Nephron progenitor cell (in vitro differentiated cells): ENCODE measurements at places on chromosomes 5 and 9.

- no peak for DNase-seq
Observed at GRCh38 chr5:113446358-113446927, 11.7 kb upstream of the TSSK1B start.

DNA sequence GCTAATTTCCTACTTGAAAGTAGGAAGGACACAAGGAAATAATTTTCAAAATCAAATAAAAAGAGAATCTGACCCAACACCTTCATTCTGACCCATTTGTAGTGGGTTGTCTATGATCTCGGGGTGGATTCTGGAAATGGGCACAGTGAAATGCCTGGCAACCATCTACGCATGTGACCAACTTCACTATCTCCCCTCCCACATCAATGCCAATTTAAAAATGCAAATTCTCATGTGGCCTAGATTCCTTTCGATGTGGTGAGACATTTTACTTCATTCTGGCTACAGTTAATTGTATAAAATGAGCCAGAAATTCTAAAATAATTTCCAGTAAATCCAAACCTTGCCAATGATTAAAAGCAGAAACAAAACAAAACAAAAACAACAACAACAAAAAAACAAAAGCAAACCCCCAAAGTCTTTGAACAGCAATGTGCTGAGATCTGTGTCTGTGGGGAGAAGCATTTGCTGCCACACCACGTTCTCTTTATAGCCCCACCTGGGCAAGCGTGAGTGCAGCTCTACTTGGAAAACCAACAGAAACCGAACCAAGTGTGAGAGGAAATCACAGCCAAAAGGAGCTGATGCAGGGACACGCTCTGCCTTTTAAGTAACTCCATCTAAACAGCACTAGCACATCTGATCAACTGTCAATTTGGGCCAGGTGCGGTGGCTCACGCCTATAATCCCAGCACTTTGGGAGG lies 59.0 kb downstream of the USP20 start:
- no peak for DNase-seq

DNA sequence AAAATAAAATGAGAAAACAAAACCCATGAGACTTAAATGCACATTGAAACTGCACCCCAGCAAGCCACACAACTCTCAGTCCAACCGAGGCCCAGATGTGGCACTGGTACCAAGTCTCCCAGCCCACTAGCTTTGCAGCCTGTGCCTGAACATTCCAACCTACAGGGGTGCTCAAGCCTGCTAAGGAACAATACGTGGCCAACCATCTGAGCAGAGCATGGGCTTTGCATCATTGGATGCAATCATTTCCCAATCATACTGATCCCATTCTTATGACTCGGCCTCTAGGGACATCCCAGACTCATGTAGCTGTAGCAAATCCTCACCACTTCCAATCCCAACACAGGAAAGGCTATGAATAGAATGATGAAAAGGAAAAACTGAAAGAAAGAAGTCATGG lies 297.2 kb downstream of the SPOCK1 start:
- no peak for DNase-seq

DNA sequence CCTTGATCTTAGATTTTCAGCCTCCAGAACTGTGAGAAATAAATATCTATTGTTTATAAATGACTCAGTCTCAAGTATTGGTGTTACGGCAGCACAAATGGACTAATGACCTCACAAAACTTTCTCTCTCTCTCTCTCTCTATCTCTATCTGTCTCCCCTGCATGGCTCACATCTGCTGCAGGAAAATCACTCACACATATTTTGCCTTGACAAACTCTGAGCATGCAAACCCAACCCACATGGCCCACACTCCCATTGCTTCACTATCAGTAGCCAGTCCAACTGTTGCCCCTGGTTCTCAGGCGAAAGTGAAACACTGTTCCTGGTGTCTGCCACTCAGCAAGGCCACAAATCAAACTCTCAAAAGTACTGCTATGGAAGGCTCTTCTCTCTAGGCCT lies 66.4 kb upstream of the PIK3R1 start:
- no peak for DNase-seq

DNA sequence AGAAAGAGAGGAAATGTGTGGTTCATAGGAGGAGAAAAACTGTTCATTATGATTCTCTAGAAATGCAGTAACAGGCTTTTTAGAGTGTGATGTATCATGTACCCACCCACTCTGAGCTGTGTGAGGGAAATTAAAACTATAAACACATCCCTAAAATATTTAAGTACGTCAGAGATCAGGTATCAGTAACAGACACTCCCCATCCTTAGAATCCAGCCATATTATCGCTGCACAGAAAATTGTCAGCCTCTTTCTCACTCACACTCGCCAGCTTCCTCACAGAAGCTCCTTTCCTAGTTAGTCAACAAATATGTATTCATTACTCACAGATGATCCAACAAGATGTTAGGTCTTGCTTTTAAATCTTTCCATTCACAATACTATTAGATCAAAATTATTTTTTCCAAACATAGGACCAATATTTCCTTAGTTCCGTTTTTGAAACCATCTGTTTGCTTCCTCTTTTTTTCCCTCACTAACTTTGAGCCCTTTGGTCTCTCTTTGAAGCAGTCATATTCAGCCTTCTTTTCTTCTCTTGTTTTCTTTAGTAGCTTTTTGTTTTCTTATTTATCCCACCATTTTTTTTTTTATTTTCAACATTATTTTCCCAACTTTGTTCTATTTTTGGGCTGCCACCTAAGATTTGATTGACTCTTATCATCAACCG lies 13.6 kb upstream of the MAST4 start:
- DNase-seq = no peak

GRCh38 chr5:132182359-132183040 lies 45.2 kb downstream of the P4HA2 start:
- DNase-seq = no peak

DNA sequence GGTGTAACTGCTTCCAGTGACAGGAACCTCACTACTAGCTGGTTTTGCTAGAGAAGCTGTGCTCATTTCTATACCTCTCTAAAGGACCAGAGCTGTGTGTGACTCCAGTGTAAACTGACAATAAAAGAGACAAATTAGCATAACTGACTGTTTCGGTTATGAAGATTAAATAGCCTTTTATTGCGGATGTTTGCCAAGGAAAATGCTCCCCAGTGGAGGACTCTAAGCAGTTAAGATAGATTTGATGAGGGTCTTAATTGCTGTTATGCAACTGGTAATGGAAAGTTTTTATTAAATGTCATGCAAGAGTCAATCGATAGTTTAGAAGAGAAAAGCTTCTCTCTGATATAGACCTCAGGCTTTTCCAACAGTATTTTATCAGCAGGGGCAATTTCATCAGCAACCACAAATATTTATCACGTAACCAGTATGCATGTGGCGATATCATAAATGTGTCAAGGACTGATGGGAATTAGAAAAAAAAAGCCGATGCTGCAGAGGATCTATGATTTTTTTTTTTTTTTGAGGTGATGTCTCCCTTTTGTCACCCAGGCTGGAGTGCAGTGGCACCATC lies 275.2 kb upstream of the DMAC1 start:
- no peak for DNase-seq

DNA sequence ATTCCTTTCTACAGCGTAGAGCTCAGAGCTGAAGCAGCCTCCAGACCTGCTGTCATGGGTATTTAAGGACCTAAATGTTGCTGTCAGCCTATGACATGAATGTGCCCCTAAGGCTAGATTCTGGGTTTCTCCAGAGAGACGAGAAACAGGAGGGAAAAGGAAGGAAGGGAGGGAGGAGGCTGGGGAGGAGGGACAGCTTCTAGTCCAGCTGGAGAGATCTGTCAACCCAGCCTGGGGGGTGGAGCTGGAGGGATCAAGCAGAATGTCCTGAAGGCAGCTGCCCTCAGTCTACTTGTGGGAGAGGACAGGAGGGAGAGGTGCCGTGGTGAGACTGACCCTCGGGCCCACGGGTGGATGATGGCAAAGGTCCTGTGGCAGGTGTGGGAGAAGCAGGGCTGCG lies 1.1 kb upstream of the DBH start:
- no peak for DNase-seq

GRCh38 chr5:154647114-154647760 lies 107.9 kb upstream of the LARP1 start:
- peak; percentile 48 for DNase-seq

DNA sequence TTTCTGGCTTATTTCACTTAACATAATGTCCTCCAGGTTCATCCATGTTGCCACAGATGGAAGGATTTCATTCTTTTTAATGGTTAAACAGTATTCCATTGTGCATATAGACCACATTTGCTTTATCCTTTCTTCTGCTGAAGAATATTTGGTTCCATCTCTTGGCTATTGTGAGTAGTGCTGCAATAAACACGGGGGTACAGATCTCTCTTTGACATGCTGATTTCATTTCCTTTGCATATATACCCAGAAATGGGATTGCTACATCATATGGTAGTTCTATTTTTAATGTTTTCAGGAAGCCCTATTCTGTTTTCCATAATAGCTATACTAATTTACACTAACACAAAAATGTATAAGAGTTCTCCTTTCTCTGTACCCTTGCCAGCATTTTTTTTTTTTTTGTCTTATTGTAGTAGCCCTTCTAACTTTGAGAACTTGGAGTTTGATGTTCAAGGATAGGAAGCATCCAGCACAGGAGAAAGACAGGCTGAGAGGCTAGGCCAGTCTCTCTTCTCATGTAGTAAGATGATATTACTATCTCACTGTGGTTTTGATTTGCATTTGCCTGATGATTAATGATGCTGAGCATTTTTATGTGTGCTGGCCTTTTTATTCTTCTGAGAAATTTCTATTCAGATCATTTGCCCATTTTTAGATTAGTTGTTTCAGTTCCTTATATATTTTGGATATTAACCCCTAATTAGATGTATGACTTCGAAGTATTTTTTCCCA lies 592.2 kb upstream of the ZNF608 start:
- no peak for DNase-seq

- no peak for DNase-seq
Observed at GRCh38 chr5:64925123-64925522, 156.4 kb downstream of the CWC27 start.

DNA sequence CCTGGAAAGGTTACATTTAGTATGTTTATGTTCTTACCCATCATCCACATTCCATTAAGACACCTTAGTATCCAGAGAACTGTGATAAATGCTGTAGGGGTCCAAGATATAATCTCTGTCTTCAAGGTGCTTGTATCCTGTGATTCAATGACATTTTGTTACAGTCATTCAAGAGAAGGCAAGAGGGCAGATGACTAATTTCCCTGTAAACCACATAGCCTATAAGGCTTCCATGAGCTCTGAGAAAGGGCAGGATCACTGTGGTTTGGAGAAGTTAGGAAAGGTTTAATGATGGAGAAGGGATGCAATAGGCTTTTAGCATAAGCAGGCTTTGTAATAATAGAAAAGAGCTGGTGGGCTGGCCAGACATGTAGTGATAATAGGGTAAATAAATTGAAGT lies 40.0 kb downstream of the PAPPA start:
- no peak for DNase-seq

- no peak for DNase-seq
Observed at GRCh38 chr5:57493034-57493433, 10.4 kb upstream of the ACTBL2 start.

- no peak for DNase-seq
Observed at GRCh38 chr9:34267660-34268059, 61.4 kb downstream of the KIF24 start.

DNA sequence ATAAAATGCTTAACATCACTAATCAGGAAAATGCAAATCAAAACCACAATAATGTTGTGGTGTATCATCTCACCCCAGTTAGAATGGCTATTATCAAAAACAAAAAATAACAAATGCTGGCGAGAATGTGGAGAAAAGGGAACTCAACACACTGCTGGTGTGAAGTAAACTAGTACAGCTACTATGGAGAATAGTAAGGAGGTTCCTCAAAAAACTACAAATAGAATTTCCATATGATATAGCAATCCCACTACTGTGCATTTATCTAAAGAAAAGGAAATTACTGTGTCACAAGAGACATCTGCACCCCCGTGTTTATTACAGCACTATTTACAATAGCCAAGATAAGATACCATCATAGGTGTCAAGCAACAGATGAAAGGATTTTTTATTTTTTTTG lies 214.5 kb upstream of the RASA1 start:
- DNase-seq = no peak

- no peak for DNase-seq
Observed at GRCh38 chr9:73133022-73133651, 18.5 kb upstream of the ANXA1 start.

DNA sequence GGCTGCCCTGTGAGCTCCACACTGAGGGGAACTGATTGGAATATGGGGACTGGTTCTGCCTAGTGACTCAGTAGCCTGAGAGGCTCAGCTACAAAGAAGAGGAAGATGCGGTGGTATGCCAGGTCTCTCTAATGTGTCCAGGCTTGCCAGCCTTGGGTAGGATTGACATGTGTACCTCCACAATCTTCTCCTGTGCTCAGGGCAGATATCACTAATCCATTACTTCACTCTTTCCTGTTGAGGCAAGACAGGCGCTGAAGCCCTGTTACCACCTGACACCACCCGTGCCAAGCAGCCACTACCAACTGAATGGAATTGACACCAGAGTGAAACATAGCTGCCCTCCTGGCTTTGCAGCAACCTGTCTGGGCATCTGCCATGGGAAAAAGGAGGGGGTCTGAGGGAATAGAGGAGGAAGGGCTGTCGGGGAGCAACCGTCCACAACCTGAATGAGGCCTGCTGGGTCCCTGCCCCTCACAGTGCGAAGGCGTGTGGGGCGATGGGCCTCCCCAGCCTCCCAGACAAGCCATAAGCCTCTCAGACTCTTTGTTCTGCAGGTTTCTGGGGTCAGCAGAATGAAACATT lies 114.7 kb upstream of the CXCL14 start:
- no peak for DNase-seq

GRCh38 chr5:76025069-76025468 lies 58.1 kb upstream of the SV2C start:
- no peak for DNase-seq

- no peak for DNase-seq
Observed at GRCh38 chr9:19992556-19992955, 203.7 kb upstream of the SLC24A2 start.

GRCh38 chr5:143644727-143645126 lies 167.2 kb upstream of the HMHB1 start:
- no peak for DNase-seq

DNA sequence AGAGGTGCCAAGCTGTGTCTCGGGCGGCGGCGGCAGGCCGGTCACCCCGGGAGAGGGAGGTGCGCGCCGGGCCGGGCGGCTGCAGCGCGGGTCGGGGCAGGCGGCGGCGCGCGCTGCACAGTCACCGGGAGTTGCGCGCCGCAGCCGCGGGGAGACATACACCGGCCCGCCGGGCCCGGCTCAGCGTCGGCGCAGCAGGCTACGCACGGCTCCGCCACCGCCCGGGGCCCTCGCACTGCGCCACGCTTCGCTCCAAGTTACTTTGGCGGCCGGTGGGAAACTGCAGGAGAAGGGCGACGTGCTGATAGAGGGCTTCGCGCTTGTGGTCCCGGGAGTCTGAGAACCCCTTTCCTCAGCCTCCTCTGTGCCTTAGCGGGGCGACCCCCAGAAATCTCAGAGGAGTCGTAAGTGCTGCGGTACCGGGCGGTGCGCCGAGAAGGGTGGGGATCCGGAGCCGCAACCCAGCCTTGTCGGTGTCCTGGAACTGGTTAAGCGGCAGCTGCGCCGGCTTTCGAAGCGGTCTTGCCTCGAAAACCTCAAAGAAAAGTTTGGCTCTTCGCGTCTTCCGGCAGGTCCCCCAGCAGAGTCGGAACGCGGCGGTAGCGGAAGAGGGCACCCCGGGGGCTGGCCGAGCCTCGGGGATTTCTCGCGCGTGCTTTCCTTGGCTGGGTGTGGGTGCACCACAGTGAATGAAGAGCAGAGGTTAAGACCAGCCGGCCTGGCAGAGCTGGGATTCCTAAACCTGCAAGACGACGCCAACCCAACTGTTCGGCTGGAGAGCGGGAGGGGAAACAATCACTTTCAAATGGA lies at the start of gene EFNA5:
Gene EFNA5 (minus strand): TSS at position 6 of the 810 bp plus-strand sequence.
- peak; percentile 71 for DNase-seq

- DNase-seq = no peak
Observed at GRCh38 chr9:128913995-128914772, 6.6 kb upstream of the PHYHD1 start.

- DNase-seq = no peak
Observed at GRCh38 chr9:113872485-113873143, 3.5 kb upstream of the ZNF618 start.
